Large intestine (tissue), 12 donors: ENCODE measurements at places on chromosomes 2 and 18. TPM values are rescaled to one million over a fixed set of nuclear protein-coding genes. Genes with fewer than 3 reads are reported as not detected.

Gene CREG2
- polyA plus RNA-seq: 4.3 TPM

Gene INHA
- 1.2 TPM for polyA plus RNA-seq

Gene EMILIN1
- polyA plus RNA-seq: 49.1 TPM

Gene ST6GAL2
- 5.2 TPM for polyA plus RNA-seq

Gene CCDC85A
- polyA plus RNA-seq: 1.0 TPM

Gene REG3G
- polyA plus RNA-seq: 5.0 TPM

Gene STAT4
- 3.7 TPM for polyA plus RNA-seq

Gene IL1RL1
- 0.46 TPM for polyA plus RNA-seq

Gene ANKRD62
- polyA plus RNA-seq: 0.01 TPM

Gene OBSL1
- 92.9 TPM for polyA plus RNA-seq

Gene SERPINB13
- polyA plus RNA-seq: not detected

Gene RAX
- not detected for polyA plus RNA-seq

Gene CXCR1
- polyA plus RNA-seq: 0.01 TPM

Gene TMEM169
- 4.1 TPM for polyA plus RNA-seq

Gene G6PC2
- 0.19 TPM for polyA plus RNA-seq

Gene COL4A4
- 0.22 TPM for polyA plus RNA-seq

Gene GKN1
- polyA plus RNA-seq: not detected

Gene SEC11C
- 114 TPM for polyA plus RNA-seq

Gene MPP4
- polyA plus RNA-seq: 0.24 TPM

Gene SAG
- polyA plus RNA-seq: 0.36 TPM

Gene DSG1
- 0.19 TPM for polyA plus RNA-seq

Gene EGR4
- polyA plus RNA-seq: 0.04 TPM

Gene SLC38A11
- 15.4 TPM for polyA plus RNA-seq

Gene LRPPRC
- 89.1 TPM for polyA plus RNA-seq

Gene KCNF1
- 1.3 TPM for polyA plus RNA-seq

Gene FBXO15
- 0.73 TPM for polyA plus RNA-seq

Gene DSG4
- polyA plus RNA-seq: 0.04 TPM

Gene SNORC
- 6.9 TPM for polyA plus RNA-seq

Gene SERPINE2
- 72.4 TPM for polyA plus RNA-seq

Gene SYT4
- 9.7 TPM for polyA plus RNA-seq

Gene CABYR
- 3.3 TPM for polyA plus RNA-seq

Gene NEURL3
- polyA plus RNA-seq: 0.81 TPM
